ENCODE measurements at places on chromosomes 6 and 20.
A peak's percentile ranks its signal among the peaks of the same experiment; 100 is the strongest.

DNA sequence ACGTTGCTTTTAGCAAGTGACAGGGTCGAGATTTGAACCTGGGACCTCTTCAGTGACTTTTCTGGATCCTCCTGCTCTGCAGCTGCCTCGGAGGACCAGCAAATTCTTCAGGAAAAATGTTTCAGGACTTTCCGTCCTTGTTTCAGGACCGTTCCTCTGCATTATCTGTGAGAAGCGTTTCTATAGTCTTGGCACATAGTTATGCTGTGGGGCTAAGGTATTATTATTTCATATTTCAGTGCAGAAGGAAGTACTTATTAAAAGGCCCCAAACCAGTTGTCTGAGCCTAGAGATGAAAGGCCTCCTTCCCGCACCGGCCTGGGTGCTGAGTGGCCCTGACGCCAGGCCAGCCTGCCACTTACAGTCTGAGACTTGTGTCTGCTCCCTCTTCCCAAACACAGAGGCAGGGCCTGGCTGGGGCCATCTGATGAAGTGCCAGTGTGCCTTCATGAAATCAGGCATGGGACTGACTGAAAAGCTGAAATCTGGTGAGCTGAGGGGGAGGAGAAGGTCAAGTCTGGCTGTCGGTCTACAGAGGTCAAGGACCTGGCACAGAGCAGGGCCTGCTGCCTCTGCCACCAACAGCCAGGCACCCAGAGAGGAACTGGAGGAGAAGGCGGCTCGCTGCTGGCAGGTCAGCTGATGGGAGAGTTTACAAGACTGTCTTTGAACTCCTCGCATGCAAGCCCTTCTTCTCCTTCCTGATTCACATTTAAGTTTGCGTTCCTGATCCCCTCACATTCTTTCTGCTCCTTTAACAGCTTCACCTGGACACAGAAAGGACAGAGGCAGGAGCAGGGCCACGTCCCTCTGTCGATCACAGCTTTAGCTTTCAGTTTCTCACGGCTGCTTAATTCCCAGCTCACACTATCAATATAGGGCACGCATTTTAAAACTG lies 8.9 kb upstream of the QKI start:
- peak; percentile 12 for DNase-seq

DNA sequence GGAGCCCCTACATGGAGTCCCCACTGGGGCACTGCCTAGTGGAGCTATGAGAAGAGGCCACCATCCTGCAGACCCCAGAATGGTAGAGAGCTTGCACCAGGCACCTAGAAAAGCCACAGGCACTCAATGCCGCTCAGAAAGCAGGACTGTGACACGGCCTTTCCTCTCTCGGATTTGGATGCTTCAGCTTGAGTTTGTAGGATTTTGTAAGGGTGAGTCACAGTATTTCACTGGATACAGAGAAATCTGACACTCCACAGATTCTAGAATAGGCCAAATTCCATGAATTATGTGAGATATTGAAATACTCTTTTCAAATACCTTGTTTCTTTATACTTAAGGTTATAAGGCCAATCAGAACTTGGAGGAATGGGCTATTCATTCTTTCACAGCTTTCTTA lies 424.5 kb downstream of the HTR1B start:
- DNase-seq: no peak

GRCh38 chr6:79280756-79281155 lies 46.3 kb upstream of the HMGN3 start:
- DNase-seq: no peak

GRCh38 chr20:48404598-48404997 lies 423.2 kb downstream of the PREX1 start:
- DNase-seq: no peak

DNA sequence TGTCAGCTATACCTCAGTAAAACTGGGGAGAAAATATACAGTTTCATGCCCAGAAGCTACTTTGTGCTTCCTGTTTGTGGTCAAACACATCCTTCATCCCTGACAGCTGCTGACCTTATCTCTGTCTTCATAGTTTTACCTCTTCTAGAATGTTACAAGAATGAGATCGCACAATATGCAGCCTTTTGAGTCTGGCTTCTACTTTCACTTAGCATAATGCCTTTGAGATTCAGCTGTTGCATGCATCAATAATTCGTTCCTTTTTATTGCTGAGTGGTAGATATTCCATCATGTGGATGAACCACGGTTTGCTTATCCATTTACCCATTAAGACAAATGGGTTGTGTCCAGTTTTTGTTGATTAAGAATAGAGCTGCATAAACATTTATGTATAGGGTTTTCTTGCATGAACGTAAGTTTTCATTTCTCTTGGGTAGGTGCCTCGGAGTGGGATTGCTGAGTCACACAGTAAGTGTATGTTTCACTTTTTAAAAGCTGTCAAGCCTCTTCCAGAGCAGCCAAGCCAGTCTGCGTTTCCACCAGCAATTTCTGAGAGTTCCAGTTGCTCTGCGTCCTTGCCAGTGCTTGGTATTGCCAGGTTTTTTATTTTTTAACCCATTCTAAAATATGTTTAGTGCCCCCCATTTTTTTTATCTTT lies 86.6 kb upstream of the PAX1 start:
- no peak for DNase-seq

GRCh38 chr6:110511401-110511800 lies 35.0 kb upstream of the SLC22A16 start:
- no peak for DNase-seq

DNA sequence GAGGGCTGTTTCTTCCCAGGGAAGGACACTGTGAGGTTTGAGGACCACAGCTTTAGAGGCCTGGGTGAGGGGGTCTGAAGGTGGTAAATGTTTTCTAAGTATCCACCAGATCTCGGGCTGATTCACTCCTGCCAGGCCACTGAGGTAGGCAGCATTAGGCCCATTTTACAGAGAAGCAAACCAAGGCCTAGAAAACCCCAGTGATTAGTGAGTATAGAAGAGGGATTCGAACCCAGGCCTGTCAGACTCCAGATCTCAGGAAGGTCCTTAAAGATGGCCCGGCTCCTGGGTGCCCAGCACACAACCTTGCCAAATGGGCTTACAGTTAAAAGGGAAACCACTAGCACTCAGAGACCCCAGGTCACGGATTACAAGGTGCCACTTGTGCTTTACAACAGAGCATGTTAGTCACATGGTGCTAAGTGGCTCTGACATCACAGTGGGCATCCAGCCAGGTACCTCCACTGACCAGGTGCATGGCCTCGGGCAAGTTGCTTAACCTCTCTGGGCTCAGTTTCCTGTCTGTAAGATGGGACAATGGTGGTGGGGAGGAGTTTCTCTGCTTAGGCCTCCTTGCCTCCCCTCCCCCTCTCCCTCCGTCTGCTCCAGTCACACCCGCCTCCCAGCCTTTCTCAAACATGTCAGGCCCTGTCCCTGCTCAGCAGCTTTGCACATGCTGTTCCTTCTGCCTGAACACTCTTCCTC lies 18.8 kb upstream of the SIRPA start:
- no peak for DNase-seq

GRCh38 chr20:53981130-53981529 lies 89.3 kb downstream of the BCAS1 start:
- DNase-seq: no peak

- DNase-seq: no peak
Observed at GRCh38 chr20:34222208-34222607, 19.0 kb upstream of the ASIP start.

DNA sequence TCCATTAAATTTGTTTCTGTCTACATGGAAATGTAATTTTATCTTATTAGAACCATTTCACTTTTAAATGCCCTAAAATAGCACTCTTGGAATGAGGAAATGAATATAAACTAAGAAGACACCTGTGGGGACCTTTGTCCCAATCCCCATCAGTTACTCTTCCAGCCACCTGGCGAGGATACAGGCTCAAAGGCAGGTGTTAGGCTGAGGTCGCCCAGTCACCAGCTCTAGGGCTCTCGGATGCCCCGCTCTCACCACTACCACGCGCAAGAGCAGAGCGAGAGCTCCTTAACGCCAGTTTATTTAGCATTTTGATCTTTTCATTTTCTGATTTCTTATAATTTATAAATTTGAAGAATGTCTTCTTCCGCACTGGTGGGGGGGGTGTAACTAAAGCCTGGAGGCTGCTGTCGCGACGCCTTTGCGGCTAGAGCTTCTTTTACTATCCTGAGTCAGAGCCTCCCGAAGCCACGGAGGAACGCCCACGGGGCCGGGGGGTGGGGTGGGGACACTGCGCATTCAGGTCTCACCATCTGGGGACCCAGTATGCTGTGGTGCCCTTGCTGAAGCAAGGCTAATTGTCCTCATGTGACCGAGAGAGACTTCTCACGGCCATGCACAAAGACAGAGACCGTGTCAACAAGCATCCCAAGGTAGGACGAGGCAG lies 38.7 kb upstream of the AFDN start:
- DNase-seq: no peak

- DNase-seq: no peak
Observed at GRCh38 chr20:37385659-37386504, 39.9 kb downstream of the SRC start.

DNA sequence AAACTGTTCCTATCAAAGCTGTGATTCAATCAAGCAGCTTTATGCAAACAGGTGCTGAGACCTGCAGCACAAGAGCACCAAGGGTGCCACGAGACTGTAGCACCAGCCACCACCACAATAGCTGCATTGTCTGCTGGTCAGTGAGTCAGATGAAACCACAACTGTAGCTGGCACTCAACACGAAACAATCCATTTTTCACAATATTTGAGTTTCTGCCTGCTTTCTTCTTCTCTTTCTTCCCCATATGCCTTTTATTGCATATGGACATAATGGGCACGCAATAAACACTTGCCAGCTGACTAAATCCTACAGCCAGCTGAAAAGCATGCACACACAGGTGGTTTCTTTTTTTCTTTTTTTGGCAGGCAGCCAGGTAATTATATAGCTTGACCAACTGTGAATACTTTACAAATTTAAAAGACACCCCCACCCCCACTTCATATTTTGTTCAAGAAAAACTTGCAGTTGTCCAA lies 16.6 kb downstream of the SLC2A12 start:
- no peak for DNase-seq

GRCh38 chr6:126064748-126065401 lies 78.5 kb downstream of the TRMT11 start:
- DNase-seq: no peak

DNA sequence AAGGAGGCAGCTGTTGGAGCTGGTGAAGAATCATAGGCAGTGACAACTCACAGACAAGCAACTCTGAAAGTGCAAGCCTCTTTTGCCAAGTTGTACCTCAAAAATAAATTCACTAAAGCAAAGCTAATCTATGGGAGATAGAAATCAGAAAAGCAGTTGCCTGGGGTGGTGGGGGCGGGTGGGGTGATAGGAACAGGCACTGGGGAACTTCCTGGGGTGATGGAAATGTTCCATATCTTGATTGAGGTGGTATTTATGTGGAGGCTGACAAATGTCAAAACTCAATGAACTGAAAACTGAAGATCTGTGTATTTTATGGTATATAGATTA lies 52.4 kb downstream of the ATP9A start:
- no peak for DNase-seq
